ENCODE measurements at places on chromosomes 5 and 9.

- no peak for DNase-seq
Measured at GRCh38 chr5:136642976-136643375, 277.6 kb upstream of the TRPC7 start.

DNA sequence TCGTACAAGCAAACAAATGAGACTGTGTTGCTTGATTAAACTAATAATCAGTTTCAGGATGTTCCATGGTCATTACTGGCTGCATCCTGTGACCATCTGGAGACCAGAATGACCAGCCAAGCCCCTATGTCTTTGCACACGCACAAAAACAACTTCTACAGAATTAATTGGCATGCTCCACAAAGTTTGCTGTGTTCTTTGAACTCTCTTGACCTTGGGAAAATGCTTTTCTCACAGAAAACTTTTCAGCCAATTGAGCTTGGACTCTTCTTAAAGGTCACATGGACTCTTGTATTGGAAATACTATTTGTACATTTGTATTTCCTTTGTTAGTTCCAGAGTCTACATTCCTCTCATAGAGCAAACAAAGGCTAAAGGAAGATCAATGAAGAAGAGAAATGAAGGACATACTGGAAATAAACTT lies 147.8 kb downstream of the ARRDC3 start:
- DNase-seq: no peak

GRCh38 chr9:123267481-123268198 lies 746 bp downstream of the STRBP start:
- no peak for DNase-seq

- DNase-seq: no peak
Measured at GRCh38 chr9:90092508-90092907, 487.7 kb downstream of the GADD45G start.

GRCh38 chr9:86351880-86352279 lies 2.3 kb downstream of the TUT7 start:
- DNase-seq: no peak

- no peak for DNase-seq
Measured at GRCh38 chr5:3780907-3781306, 185.3 kb downstream of the IRX1 start.

DNA sequence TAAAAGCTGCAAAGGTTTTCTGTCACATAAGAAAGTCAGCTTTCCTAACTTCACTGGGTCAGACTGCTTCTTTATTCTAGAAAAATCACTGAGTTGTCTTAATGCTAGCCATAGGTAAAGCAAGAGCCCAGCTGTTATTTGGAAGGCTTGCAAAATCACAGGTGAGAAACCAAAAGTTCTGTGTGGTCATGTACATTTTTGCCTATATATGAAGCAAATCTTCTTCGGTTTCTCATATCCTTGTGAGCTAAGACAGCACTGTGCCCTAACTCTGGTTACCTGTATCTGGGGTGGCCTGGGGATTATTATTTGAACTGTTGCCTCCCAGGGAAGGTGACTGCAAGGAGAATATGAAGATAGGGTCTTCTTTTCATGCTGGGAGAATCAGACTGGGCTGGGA lies 444.9 kb upstream of the CLINT1 start:
- no peak for DNase-seq

GRCh38 chr5:143180751-143181150 lies 222.7 kb downstream of the NR3C1 start:
- DNase-seq: no peak
